ENCODE measurements at places on chromosomes 4 and X. TPM values are rescaled to one million over a fixed set of nuclear protein-coding genes. Genes with fewer than 3 reads are reported as not detected.
A peak's percentile ranks its signal among the peaks of the same experiment; 100 is the strongest.

The RBBP7 gene
- total RNA-seq: 99.8 TPM

The CXCL6 gene
- total RNA-seq: 0.33 TPM

The COL25A1 gene
- 1.4 TPM for total RNA-seq

The RRH gene
- total RNA-seq: not detected

The HTN3 gene
- not detected for total RNA-seq

The XKRX gene
- not detected for total RNA-seq

The FRG1 gene
- total RNA-seq: 49.2 TPM

The PCDH11X gene
- 0.16 TPM for total RNA-seq

The ARX gene
- not detected for total RNA-seq

The RWDD4 gene
- 20.9 TPM for total RNA-seq

The NUDT11 gene
- total RNA-seq: 6.1 TPM

The PITX2 gene
- total RNA-seq: not detected

The DMP1 gene
- not detected for total RNA-seq

DNA sequence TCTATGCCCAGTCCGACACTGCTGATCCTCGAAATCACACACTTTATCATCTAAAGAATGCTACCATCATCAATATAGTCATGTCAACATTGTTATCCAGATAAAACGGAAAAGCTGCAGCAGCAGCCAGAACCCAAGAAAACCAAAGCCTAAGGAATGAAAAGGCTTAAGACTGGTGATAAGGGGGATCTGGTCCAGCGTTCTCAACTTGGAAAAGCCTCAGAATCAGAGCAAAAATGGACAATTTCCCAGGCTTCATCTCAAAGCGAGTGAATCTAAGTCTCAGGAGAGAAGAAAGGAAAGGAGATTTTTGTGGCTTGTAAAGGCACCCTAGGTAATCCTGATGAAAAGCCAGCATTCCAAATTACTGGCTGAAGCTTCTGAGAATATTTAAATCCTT lies 8.2 kb downstream of the ZNF518B start:
- DNase-seq: no peak
- H3K4me1 ChIP-seq: no peaks in the 10 kb centered on the region
- no peaks in the 10 kb centered on the region for H3K27me3 ChIP-seq
- H3K27ac ChIP-seq: no peak overlapping the region

GRCh38 chr4:163588532-163588931 lies 94.0 kb downstream of the TMA16 start:
- H3K4me1 ChIP-seq: no peaks in the 10 kb centered on the region
- H3K4me3 ChIP-seq: no peak overlapping the region
- no peak overlapping the region for H3K27ac ChIP-seq
- no peaks in the 10 kb centered on the region for H3K27me3 ChIP-seq

- DNase-seq: no peak
- no peaks in the 10 kb centered on the region for H3K36me3 ChIP-seq
- H3K27ac ChIP-seq: no peak overlapping the region
These were observed 183.4 kb downstream of the PPP3CA start for GRCh38 chr4:101163936-101164335.

- no peaks in the 10 kb centered on the region for H3K36me3 ChIP-seq
- H3K27ac ChIP-seq: no peak overlapping the region
- DNase-seq: no peak
- no peaks in the 10 kb centered on the region for H3K27me3 ChIP-seq
- H3K4me3 ChIP-seq: no peak overlapping the region
These were observed 162.8 kb upstream of the VCX start for GRCh38 chrX:7680181-7680580.

GRCh38 chr4:153001626-153002025 lies 65.5 kb downstream of the FHDC1 start:
- no peaks in the 10 kb centered on the region for H3K27me3 ChIP-seq
- no peaks in the 10 kb centered on the region for H3K36me3 ChIP-seq
- no peaks in the 10 kb centered on the region for H3K4me1 ChIP-seq
- DNase-seq: no peak
- H3K4me3 ChIP-seq: no peak overlapping the region

- no peak overlapping the region for H3K27ac ChIP-seq
- no peaks in the 10 kb centered on the region for H3K4me1 ChIP-seq
- DNase-seq: no peak
- H3K4me3 ChIP-seq: no peak overlapping the region
- H3K27me3 ChIP-seq: no peaks in the 10 kb centered on the region
These were observed 738.7 kb upstream of the NDST4 start for GRCh38 chr4:115851918-115852766.

DNA sequence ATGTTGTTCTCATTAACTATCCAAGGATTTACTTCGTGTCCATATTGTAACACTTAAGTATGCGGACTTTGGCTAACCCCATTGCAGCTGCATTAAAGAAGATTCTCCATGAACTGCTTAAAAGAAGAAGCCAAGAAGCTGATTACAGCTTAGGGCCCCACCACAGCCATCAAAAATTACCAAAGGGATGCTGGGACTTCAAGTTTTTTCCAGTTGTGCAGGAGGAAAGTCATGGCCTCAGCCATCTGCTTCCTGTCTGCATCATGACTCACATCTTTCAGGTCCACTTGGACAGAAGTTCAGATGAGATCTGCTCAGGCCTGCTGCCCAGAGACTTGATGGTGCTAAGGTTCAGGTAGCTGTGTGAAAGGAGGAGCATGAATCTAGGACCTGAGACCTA lies 38.8 kb upstream of the CAPN6 start:
- no peaks in the 10 kb centered on the region for H3K36me3 ChIP-seq
- H3K4me1 ChIP-seq: no peaks in the 10 kb centered on the region
- no peaks in the 10 kb centered on the region for H3K27me3 ChIP-seq
- H3K27ac ChIP-seq: no peak overlapping the region

GRCh38 chrX:110136136-110136535 lies 133.2 kb downstream of the TMEM164 start:
- no peaks in the 10 kb centered on the region for H3K36me3 ChIP-seq
- H3K4me1 ChIP-seq: no peaks in the 10 kb centered on the region
- no peak for DNase-seq
- no peak overlapping the region for H3K27ac ChIP-seq

- H3K36me3 ChIP-seq: no peaks in the 10 kb centered on the region
- no peak overlapping the region for H3K4me3 ChIP-seq
- H3K27ac ChIP-seq: no peak overlapping the region
- DNase-seq: no peak
- H3K4me1 ChIP-seq: no peaks in the 10 kb centered on the region
These were observed 2519.6 kb downstream of the ARAP2 start for GRCh38 chr4:33724685-33725084.

- no peak overlapping the region for H3K27ac ChIP-seq
- no peaks in the 10 kb centered on the region for H3K27me3 ChIP-seq
- H3K36me3 ChIP-seq: no peaks in the 10 kb centered on the region
- DNase-seq: no peak
These were observed 329.2 kb upstream of the KLF3 start for GRCh38 chr4:38334791-38335190.

GRCh38 chr4:56703378-56703777 lies 22.3 kb upstream of the HOPX start:
- no peak for DNase-seq
- H3K4me1 ChIP-seq: no peaks in the 10 kb centered on the region
- no peak overlapping the region for H3K4me3 ChIP-seq
- no peaks in the 10 kb centered on the region for H3K27me3 ChIP-seq
- no peak overlapping the region for H3K27ac ChIP-seq

DNA sequence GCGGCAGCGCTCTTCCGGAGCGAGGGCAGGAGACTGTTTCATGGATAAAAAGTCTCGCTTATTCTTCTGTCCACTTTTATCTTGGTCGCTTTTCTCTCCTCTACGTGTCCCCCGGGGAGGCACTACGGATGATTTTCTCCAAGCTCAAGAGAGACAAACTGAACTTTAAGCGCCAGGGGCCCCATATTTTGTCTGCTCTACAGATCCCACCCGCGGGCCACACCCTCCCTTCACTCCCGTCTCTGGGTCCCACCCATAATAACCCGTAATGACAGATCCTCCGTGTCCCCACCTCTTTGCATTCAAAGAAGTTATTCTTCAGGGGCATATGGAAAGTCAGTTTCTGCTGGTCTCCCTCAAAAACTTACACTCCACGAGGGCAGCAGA lies at the start of gene CORIN:
TSS of gene CORIN (minus strand) at position 160 of the 387 bp plus-strand sequence. CDS start at position 42, 118 bp downstream.
- DNase-seq: no peak
- peak within 1 kb of the TSS; percentile 49 for H3K4me3 ChIP-seq
- H3K27ac ChIP-seq: no peak within 1 kb of the TSS
- H3K4me1 ChIP-seq: peaks cover 27% of the 10 kb centered on the region

- no peak for DNase-seq
- no peak overlapping the region for H3K4me3 ChIP-seq
- H3K27me3 ChIP-seq: no peaks in the 10 kb centered on the region
- H3K27ac ChIP-seq: no peak overlapping the region
- H3K36me3 ChIP-seq: no peaks in the 10 kb centered on the region
These were observed 35.3 kb upstream of the GPM6B start for GRCh38 chrX:13852001-13852695.

DNA sequence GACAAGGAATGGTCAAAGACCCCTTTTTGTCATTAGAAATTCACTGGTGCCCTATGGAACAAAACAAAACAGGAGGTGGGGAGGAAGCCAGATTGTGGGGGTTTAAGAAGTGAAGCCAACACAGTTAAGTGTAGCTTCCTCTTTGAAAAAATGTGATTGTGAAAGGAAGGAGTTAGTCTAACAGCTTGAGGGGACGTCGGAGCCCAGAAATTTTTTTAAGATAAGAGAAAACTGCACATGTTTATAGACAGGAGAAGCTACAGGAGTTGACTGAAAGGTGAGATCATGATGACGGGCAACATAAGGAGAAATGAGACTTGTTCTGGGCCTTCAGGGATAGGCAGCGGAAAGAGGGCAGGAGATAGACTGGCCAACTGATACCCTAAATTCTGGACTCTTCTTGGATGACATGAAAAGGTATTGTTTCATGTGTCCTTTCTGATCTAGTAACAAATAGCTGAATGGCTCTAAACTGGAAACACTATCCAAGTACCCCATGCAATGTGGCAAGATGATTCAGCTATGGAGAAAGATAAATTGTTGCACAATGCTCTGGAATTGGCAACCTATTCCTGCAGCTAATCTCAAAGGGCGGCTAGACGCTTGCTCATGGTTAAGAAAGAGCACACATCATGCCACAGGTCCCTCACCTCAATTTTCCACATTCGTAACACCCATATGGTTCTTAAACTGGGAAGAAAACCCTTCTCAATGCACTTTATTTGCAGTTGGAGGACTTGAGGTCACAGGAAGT lies 3.7 kb upstream of the HDAC8 start:
- no peak overlapping the region for H3K27ac ChIP-seq
- no peak overlapping the region for H3K4me3 ChIP-seq
- H3K36me3 ChIP-seq: no peaks in the 10 kb centered on the region
- no peaks in the 10 kb centered on the region for H3K27me3 ChIP-seq

GRCh38 chr4:186485561-186486062 lies 69.8 kb downstream of the MTNR1A start:
- H3K27me3 ChIP-seq: peaks cover 13% of the 10 kb centered on the region
- no peak overlapping the region for H3K27ac ChIP-seq
- no peak for DNase-seq
- H3K36me3 ChIP-seq: no peaks in the 10 kb centered on the region

DNA sequence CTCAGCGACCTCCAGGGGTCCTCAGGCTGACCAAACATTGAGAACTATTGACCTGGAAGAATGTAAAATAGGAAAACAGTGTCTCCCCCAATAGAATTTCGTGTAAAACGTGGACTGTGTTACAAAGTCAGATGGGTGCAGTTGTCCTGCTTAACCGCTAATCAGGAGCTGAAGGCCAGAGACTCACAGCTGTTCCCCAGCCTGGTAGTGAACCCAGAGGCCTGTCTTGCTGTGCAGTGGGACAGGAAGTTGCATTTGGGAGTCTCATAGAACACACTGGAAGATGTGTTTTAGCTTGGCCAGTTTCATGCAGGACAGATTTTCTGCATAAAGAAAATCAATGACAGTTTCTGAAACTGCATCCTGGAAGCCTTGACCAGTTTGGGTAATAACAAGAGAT lies 151.5 kb downstream of the PTTG2 start:
- H3K27ac ChIP-seq: no peak overlapping the region
- peaks cover 22% of the 10 kb centered on the region for H3K36me3 ChIP-seq
- no peak for DNase-seq
- H3K4me3 ChIP-seq: no peak overlapping the region

- H3K27ac ChIP-seq: peak overlapping the region; percentile 87
- DNase-seq: no peak
- no peaks in the 10 kb centered on the region for H3K36me3 ChIP-seq
- peak overlapping the region; percentile 79 for H3K4me3 ChIP-seq
- H3K27me3 ChIP-seq: no peaks in the 10 kb centered on the region
- no peaks in the 10 kb centered on the region for H3K4me1 ChIP-seq
These were observed 1.2 kb downstream of the DYNLT3 start for GRCh38 chrX:37846141-37846540.

- no peak overlapping the region for H3K4me3 ChIP-seq
- H3K27ac ChIP-seq: no peak overlapping the region
- peaks cover 80% of the 10 kb centered on the region for H3K4me1 ChIP-seq
- no peaks in the 10 kb centered on the region for H3K36me3 ChIP-seq
- no peak for DNase-seq
- no peaks in the 10 kb centered on the region for H3K27me3 ChIP-seq
These were observed 14.6 kb downstream of the PDLIM5 start for GRCh38 chr4:94466371-94466770.

- H3K4me3 ChIP-seq: no peak overlapping the region
- DNase-seq: no peak
- H3K36me3 ChIP-seq: no peaks in the 10 kb centered on the region
- no peaks in the 10 kb centered on the region for H3K4me1 ChIP-seq
These were observed 680.4 kb downstream of the DMD start for GRCh38 chrX:32530802-32531403.

- no peaks in the 10 kb centered on the region for H3K27me3 ChIP-seq
- no peak for DNase-seq
- no peaks in the 10 kb centered on the region for H3K36me3 ChIP-seq
- H3K4me1 ChIP-seq: no peaks in the 10 kb centered on the region
- no peak overlapping the region for H3K27ac ChIP-seq
These were observed 14.9 kb downstream of the CCSER1 start for GRCh38 chr4:90142081-90142480.

DNA sequence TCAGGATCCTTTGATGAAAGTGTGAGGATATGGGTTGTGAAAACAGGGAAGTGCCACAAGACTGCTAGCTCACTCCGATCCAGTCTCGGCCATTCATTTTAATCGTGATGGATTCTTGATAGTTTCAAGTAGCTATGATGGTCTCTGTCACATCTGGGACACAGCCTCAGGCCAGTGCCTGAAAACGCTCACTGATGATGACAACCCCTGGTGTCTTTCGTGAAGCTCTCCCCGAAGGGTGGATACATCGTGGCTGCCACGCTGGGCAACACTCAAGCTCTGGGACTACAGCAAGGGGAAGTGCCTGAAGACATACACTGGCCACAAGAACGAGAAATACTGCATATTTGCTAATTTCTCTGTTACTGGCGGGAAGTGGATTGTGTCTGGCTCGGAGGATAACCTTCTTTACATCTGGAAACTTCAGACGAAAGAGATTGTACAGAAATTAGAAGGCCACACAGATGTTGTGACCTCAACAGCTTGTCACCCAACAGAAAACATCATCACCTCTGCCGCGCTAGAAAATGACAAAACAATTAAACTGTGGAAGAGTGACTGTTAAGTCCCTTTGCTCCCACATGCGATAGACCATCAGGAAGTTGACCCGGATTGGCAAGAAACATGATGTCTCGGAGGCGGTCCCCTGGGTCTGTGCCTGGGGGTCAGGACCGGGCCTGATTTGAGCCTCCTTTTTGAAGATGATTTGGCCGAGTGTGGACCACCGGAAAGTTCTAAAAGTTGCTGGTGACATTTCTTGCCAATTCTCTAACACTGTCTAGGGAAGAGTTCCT lies 22.2 kb downstream of the LIAS start:
- no peak overlapping the region for H3K27ac ChIP-seq
- H3K4me1 ChIP-seq: no peaks in the 10 kb centered on the region
- no peaks in the 10 kb centered on the region for H3K36me3 ChIP-seq
- DNase-seq: no peak
- no peak overlapping the region for H3K4me3 ChIP-seq

GRCh38 chr4:117844594-117844993 lies 189.7 kb upstream of the NDST3 start:
- H3K4me1 ChIP-seq: no peaks in the 10 kb centered on the region
- H3K27me3 ChIP-seq: no peaks in the 10 kb centered on the region
- H3K4me3 ChIP-seq: no peak overlapping the region
- H3K27ac ChIP-seq: no peak overlapping the region
